ENCODE measurements at places on chromosomes 16 and 17. TPM values are rescaled to one million over a fixed set of nuclear protein-coding genes. Genes with fewer than 3 reads are reported as not detected.

Gene KNOP1
- 20.1 TPM for total RNA-seq

Gene TBC1D26
- not detected for total RNA-seq

DNA sequence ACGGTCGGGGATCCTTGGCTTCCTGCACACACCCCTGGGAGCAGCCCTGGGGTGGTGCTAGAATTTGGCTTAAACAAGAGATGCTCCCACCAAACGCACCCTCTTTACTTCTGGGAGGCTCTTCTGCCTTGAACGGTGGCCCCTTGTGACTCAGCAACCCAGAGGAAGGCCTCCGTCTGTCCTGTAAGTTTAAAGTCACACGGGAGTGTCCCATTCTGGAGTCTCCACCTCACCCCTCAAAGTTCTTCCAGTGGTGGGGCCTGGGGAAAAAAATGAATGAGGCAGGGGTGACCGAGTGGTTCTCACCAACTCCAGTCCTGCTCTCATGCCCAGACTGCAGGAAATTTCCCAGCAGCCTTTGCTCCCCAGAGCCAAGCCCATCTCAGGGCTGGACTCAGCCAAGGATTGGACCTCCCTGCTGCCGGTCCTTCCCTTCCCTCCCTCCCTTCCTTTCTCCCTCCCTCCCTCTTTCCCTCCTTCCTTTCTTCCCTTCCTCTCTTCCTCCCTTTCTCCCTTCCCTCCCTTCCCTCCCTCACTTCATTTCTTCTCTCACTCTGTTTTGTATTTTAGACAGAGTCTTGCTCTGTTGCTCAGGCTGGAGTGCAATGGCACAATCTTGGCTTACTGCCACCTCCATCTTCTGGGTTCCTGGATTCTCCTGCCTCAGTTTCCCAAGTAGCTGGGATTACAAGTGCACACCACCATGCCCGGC is 11.4 kb downstream of the ITGAD start:
- DNase-seq: no peak

DNA sequence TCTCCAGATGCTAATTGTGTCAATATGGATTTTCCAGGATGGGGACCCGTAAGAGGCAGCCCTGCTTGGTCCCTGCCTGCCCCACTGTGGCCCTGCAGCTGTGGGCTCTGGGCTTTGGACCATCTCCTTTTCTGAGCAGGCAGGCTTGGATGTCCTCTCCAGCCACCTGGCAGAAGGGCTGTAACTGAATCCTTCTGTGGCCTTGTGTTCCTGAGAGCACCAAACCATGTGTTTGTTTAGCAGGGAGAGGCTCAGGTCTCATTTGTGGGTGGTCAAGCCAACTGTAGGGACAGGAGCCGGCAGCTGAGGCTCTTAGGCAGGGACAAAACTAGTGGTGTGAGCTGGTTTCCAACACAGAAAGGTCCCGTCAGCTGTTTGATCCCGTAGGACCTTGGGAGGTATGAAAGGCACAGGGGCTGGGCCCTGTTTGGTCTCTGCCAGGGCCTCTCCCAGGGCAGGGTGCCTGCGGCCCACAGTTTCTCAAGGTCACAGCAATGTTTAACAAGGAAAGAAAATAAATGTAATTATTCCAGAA is 18.5 kb downstream of the SEC14L5 start:
- DNase-seq: no peak

DNA sequence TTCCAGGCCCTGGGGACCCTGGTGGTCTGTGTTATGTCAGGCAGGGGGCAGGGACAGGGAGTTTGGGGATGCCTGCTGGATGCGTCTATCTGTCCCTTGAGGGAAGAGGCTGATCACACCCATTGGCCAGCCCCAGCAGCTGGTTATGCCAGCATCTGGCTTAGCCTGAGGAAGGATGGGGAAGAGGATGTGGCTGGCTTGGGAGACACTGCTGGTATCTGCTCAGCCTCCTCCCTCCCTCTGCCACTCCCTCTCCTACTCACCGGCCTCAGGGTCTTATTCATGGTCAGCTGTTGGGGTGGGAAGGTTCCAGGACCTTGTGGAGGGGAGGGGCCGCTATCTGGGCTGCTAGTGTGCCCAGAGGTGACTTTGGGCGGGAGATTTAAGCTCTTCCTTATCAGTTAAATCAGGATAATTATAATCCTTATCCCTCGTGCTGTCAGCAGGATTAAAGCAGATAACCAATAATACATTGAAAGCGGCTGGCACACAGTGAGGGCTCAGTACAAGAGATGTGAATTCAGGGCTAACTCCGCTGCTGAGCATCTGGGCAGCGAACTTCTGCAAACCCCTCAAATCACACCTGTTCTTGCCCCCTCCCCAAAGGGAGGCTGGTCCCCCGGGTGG is 36.0 kb upstream of the MLKL start:
- DNase-seq: no peak

- DNase-seq: no peak
These were observed 33.0 kb upstream of the ZC3H18 start for GRCh38 chr16:88536971-88537751.

- no peak for DNase-seq
These were observed 3.4 kb downstream of the SPNS1 start for GRCh38 chr16:28977703-28978662.

- DNase-seq: no peak
These were observed 6.4 kb downstream of the TEKT5 start for GRCh38 chr16:10688291-10688690.

Data from tibial nerve (tissue), 4 donors.